ENCODE measurements at places on chromosomes 12 and 14.

GRCh38 chr14:31926123-31926522 lies 151.0 kb upstream of the ARHGAP5 start:
- DNase-seq: no peak

GRCh38 chr12:101042211-101042610 lies 167.8 kb downstream of the SLC5A8 start:
- DNase-seq: no peak

GRCh38 chr12:6249580-6249979 lies 49.4 kb downstream of the CD9 start:
- no peak for DNase-seq

DNA sequence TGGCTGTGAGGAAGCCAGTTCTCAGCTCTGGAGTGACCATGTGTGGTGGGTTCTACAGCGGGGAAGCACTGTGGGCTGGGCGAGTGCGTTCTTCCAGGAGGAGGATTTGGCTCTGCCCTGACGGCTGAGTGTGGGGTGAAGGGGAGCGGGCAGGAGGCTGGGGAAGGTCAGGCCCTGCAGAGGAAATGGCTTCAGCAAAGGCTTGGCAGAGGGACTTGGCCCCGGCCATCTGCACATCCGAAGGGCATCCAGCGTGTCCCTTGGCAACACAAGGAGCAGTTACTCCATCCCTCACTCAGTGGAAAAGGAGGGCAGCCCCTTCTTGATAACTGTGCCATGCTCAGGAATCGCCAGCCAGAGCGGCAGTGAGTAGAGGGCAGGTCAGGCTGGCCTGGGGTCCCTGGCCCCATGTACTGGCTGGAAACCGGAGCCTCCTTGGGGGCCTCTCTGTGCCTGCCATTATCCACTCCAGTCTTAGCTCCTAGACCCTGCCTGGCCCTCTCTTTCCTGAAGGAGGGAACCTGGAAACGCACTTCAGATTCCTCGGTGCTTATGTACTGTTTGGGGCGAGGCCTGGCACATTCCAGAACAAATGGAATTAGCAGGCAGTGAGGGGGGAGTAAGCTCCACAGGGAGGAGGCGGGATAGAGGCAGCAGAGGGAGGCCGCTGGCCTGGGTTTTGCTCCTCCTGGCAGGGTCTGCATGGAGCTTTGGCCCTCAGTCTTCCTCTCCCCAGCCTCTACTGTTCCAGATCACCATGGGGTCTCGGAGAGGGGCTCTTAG lies 133.6 kb upstream of the NCOR2 start:
- DNase-seq: no peak

DNA sequence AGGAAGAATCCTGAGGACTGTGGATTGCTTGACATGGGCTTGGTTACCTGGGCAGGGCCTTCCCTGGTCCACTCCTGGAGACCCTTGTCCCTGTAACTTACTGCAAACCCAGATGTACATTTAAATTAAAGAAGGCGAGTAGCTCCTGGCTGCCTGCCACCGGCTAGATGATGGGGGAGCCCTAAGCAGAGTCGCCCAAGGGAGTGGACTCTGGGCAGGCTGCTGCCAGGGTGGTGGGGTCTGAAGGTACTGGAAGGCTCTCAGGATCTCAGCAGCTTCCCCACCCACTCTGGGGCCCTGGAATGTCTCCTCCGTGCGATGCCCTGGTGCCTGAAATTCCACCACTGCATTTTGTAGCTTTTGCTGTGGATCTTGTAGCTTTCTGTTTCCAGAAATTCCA lies 74.7 kb downstream of the FBXL14 start:
- DNase-seq: no peak

GRCh38 chr12:97960741-97961608 lies 498.4 kb downstream of the RMST start:
- no peak for DNase-seq

- DNase-seq: peak; percentile 64
Measured at GRCh38 chr14:50083467-50084337, 32.7 kb downstream of the VCPKMT start.

DNA sequence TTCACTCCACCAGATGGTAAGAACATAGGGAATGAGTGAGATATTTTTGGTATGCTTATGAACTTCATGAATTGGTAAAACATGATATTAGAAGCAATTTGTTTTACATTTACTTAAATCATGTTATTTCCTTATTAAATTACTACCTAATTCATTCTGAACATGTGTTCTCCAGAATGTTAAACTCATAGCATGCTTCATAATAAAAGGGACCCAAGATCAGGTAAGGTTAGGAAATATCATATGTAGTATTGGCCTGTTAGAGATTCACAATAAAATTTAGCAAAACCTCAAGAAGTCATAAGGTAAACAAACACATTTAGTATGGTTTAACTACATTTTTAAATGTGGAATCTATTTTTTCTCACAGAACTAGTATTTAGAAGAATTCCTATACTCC lies 28.2 kb downstream of the PTPRQ start:
- DNase-seq: no peak

All from stimulated activated CD4-positive, alpha-beta T cell treated with anti-CD3 and anti-CD28 coated beads, TNF-alpha, amount 100 ng/mL, for 24 hours (primary cell).